ENCODE measurements at places on chromosomes 13 and 19. TPM values are rescaled to one million over a fixed set of nuclear protein-coding genes. Genes with fewer than 3 reads are reported as not detected.

THSD1 gene
- 0.15 TPM for total RNA-seq

ZNF66 gene
- 5.8 TPM for total RNA-seq

PALM gene
- 0.37 TPM for total RNA-seq

NDUFS7 gene
- 136 TPM for total RNA-seq

MIR17HG gene
- 23.5 TPM for total RNA-seq

FAM32A gene
- total RNA-seq, result 43.2 TPM

NEK5 gene
- total RNA-seq, result not detected

FGF21 gene
- total RNA-seq, result not detected

DNA sequence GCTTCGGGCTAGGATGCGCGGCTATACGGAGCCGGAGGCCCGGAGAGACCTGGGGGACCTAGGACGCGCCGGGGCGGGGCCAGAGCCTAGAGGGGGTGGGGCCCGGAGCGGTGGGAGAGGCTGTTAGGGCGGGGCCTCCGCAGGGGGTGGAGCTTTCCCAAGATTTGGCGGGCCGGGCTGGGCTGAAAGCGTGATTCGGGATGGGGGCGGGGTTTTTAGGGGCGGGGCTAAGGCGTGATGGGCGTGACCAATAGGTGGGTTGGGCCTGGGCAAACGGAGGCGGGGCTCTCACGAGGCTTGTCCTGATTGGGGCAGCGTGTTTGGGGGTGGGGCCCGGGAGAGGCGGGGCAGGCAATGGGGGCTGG is 439 bp downstream of the RAB11B start:
- peak overlapping the region; percentile 70 for H3K4me3 ChIP-seq
- no peaks in the 10 kb centered on the region for H3K27me3 ChIP-seq
- no peaks in the 10 kb centered on the region for H3K36me3 ChIP-seq
- DNase-seq, result peak; percentile 63
- H3K4me1 ChIP-seq, result peaks cover 11% of the 10 kb centered on the region

DNA sequence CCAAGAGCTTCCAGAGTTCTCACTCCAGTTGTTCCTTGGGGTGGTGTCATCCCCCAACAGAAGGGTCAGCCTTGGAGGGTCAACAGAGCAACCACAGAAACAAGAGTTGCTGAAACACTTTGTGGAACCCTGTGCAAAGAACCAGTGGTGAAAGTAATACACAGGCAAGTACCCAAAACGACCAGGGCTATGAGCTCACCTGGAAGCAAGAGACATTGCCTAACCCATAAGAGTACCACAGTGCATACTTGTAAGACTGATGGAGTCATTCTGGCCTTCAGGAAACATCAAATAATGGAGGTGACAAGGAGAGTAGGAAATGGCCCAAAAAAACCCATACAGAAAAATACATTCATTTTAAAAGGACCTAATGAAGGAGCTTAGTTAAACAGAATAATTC is 184.3 kb upstream of the TSC22D1 start:
- H3K27me3 ChIP-seq, result no peaks in the 10 kb centered on the region
- no peak overlapping the region for H3K27ac ChIP-seq
- peaks cover 9% of the 10 kb centered on the region for H3K4me1 ChIP-seq

GRCh38 chr19:7650148-7650547 is 13.2 kb downstream of the STXBP2 start:
- no peak overlapping the region for H3K27ac ChIP-seq
- DNase-seq, result no peak
- H3K27me3 ChIP-seq, result no peaks in the 10 kb centered on the region
- peaks cover 6% of the 10 kb centered on the region for H3K4me1 ChIP-seq
- no peaks in the 10 kb centered on the region for H3K36me3 ChIP-seq

GRCh38 chr13:35909091-35909490 is 222.1 kb downstream of the DCLK1 start:
- DNase-seq, result no peak
- H3K36me3 ChIP-seq, result no peaks in the 10 kb centered on the region
- H3K27ac ChIP-seq, result no peak overlapping the region
- no peak overlapping the region for H3K4me3 ChIP-seq

DNA sequence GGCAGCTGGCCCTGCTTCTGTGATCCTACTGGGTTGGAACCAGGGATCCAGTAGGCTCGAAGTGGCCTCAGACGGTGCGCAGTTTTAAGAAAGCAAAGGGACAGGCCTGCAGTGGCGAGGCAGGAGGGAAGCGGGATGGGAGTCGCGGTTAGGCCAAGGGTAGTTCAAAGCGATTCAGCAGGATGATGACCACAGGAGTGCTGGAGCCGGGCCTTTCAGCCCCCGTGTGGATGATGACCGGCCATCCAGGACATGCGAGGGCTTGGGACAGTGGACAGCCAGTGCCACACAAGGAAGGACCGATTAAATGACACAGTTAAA is 854 bp downstream of the RNASEH2B start:
- H3K27me3 ChIP-seq, result no peaks in the 10 kb centered on the region
- peak overlapping the region; percentile 99 for H3K27ac ChIP-seq
- peaks cover 13% of the 10 kb centered on the region for H3K4me1 ChIP-seq
- H3K4me3 ChIP-seq, result peak overlapping the region; percentile 95
- DNase-seq, result no peak

GRCh38 chr19:3302755-3303154 is 63.6 kb upstream of the NFIC start:
- no peaks in the 10 kb centered on the region for H3K4me1 ChIP-seq
- H3K27me3 ChIP-seq, result no peaks in the 10 kb centered on the region
- no peak overlapping the region for H3K27ac ChIP-seq
- no peak overlapping the region for H3K4me3 ChIP-seq
- no peaks in the 10 kb centered on the region for H3K36me3 ChIP-seq

DNA sequence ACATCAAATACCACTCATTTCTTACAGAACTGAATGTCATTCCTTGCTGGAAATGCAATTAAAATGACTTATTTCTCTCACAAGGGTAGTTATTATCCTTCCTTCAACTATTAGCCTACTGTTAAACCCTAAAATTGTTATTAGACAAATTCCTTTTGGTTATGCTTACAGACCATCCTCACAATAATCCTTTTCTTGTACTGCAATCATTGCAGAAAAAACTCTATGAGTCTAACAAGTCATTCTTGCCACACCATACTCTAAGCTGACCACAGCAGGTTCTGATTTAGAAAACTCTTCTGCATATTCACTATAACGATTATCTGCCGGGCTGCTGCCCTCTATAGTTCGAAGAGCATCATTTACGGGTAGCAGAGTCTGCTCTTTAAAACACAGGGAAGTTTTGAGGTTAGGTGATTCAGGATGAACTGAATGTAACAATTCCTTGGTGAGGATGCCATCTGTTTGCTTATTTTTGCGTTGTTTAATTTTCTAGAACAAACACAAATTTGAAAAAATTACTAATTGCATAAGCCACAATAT is 38.2 kb downstream of the MTMR6 start:
- H3K4me1 ChIP-seq, result peaks cover 18% of the 10 kb centered on the region
- DNase-seq, result peak; percentile 17
- H3K27me3 ChIP-seq, result no peaks in the 10 kb centered on the region
- H3K27ac ChIP-seq, result peak overlapping the region; percentile 21
- no peaks in the 10 kb centered on the region for H3K36me3 ChIP-seq

- no peak for DNase-seq
- peak within 1 kb of the TSS; percentile 99 for H3K4me3 ChIP-seq
- H3K36me3 ChIP-seq, result no peaks in the 10 kb centered on the region
Observed at GRCh38 chr19:15332311-15332996, at the start of gene BRD4. Gene BRD4 (minus strand): TSS chr19:15332539. CDS start chr19:15273099, 59,440 bp downstream.

GRCh38 chr13:53759016-53759415 is 730.4 kb downstream of the OLFM4 start:
- no peaks in the 10 kb centered on the region for H3K27me3 ChIP-seq
- H3K27ac ChIP-seq, result no peak overlapping the region
- DNase-seq, result no peak
- H3K4me1 ChIP-seq, result no peaks in the 10 kb centered on the region
- no peaks in the 10 kb centered on the region for H3K36me3 ChIP-seq

DNA sequence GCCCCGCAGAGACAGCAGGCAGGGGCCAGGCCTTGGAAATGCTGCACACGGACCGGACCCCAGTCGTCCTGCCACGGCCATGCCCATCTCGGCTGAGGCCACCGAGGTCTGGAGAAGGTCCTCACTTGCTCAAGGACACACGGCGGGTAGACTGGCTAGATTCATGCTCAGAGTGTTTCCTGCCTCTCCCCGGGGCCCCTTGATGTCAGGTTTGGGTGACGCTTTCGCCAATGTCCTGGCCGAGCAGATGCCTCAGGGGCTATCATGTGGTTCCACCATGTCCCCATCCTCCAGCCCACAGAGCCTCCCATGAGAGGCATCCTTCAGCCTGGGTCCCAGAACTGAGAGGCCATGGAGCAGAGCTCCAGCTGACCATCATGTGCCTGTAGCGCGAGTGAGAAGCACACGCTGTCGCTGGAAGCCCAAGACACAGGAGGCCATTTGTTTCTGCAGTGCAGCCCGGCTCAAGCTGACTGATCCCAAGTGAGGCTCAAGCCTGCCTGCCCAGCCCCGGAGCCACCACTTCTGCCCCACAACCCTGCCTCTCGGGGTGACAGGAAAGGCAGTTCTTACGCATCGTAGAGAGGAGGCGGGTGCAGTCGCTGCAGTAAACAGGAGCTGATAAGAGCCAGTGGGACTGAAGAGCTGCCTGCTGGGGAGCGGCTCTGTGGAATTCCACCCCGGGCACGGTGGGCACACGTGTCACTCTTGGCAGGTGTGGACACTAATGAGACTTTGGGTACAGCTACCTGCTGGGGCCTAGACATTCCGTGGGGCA is 53.9 kb upstream of the GAS6 start:
- no peaks in the 10 kb centered on the region for H3K4me1 ChIP-seq
- H3K36me3 ChIP-seq, result no peaks in the 10 kb centered on the region
- no peak for DNase-seq
- H3K27me3 ChIP-seq, result peaks cover 3% of the 10 kb centered on the region

- no peaks in the 10 kb centered on the region for H3K27me3 ChIP-seq
- DNase-seq, result no peak
- H3K27ac ChIP-seq, result no peak overlapping the region
Observed at GRCh38 chr19:56601375-56601774, 6.3 kb downstream of the ZNF71 start.

DNA sequence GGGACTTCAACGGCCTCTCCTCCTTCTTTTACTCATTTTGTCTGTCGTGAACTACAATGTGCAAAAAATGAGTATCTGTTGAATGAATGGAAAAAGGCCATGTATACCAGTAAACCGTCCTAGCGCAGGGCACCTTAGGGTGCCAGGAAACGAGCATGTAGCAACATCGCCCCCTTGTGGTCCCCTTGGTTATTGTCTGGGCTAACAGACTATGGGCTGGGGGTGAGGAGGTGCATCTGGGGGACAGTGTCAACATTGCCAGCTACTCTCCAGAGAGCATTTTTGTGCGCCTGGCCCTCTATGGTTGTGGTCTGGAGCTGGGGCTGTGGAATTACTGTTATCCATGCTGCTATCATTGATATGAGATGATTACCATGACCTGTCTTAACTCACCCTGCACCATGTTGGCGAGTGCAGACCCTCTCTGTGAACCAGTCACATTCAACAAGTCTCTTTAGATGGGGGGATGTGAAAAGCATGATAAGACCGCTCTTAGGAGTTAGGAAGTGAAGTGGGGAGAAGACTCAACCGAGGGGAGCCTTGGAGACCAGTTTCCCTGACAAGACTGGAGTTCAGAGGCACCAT is 22.8 kb upstream of the SIGLEC11 start:
- no peak overlapping the region for H3K4me3 ChIP-seq
- peak; percentile 19 for DNase-seq
- no peaks in the 10 kb centered on the region for H3K27me3 ChIP-seq
- H3K4me1 ChIP-seq, result no peaks in the 10 kb centered on the region
- no peak overlapping the region for H3K27ac ChIP-seq

DNA sequence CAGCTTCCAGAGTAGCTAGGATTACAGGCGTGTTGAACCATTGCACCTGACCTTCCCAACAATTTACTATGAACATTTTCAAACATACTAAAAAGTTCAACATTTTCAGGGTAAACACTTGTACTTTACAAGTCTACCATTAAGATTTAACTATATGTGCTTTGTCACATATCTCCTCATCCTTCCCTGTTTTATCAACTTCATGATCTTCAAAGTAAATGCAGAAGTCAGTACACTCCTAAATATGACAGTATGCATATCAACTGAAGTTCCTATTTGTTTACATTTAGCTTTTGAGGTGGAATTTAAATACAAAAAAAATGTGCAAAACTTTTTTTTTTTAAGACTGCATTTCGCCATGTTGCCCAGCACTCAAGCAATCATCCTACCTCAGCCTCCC is 18.5 kb downstream of the LNX2 start:
- peaks cover 7% of the 10 kb centered on the region for H3K4me1 ChIP-seq
- no peaks in the 10 kb centered on the region for H3K27me3 ChIP-seq
- no peaks in the 10 kb centered on the region for H3K36me3 ChIP-seq
- H3K27ac ChIP-seq, result no peak overlapping the region

- no peaks in the 10 kb centered on the region for H3K36me3 ChIP-seq
- H3K27ac ChIP-seq, result no peak overlapping the region
- H3K27me3 ChIP-seq, result no peaks in the 10 kb centered on the region
- no peak overlapping the region for H3K4me3 ChIP-seq
- DNase-seq, result no peak
Observed at GRCh38 chr19:8988204-8988603, 22.0 kb downstream of the MUC16 start.

DNA sequence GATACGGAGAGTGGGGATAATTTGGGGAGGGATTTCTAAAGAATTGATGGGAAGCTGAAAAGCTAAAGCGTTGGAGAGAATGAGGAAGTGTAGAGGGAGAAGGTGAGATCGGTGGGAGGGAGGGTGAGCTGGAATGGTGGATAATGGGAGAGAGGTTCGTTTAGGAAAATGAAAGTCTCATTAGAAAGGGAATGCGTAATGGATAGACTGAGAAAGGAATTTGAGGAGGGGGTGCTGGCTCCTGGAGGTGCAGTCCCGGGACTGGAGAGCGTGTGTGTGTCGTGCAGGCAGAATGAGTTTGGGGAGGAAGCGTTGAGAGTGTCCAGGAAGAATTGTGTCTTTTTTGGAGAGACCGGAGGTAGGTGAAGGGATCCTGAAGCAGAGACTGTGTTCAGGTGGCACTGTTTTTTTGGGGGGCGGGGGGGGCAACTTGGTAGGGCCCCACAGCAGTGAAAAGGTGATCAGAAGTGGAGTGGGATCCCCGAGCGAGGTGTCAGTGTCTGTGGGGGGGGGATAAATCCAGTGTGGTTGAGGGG is 1.4 kb downstream of the ACTN4 start:
- no peaks in the 10 kb centered on the region for H3K27me3 ChIP-seq
- peak overlapping the region; percentile 79 for H3K27ac ChIP-seq
- no peaks in the 10 kb centered on the region for H3K36me3 ChIP-seq
- peak overlapping the region; percentile 100 for H3K4me3 ChIP-seq
- no peak for DNase-seq
- peaks cover 13% of the 10 kb centered on the region for H3K4me1 ChIP-seq

- H3K27ac ChIP-seq, result no peak overlapping the region
- no peak overlapping the region for H3K4me3 ChIP-seq
- DNase-seq, result no peak
- H3K27me3 ChIP-seq, result peaks cover 5% of the 10 kb centered on the region
Observed at GRCh38 chr19:17687141-17687856, 855 bp downstream of the UNC13A start.

DNA sequence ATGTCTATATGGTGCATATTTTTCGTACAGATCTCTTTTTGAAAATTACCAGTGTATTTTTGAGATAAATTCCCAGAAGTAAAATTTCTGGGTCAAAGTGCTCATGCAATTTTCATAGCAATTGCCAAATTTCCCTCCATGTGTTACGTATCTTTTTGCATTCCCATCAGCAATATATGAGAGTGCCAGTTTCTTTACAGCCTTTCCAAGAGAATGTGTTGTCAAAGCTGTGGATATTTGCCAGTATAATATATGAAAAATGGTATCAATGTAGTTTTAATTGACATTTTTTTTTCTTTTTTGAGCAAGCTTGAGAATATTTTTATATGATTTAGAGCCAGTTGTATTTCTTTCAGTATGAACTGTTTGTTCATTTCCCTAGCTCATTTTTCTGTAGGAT is 399.0 kb upstream of the KLF12 start:
- DNase-seq, result no peak
- H3K36me3 ChIP-seq, result no peaks in the 10 kb centered on the region
- no peaks in the 10 kb centered on the region for H3K27me3 ChIP-seq
- H3K27ac ChIP-seq, result no peak overlapping the region
- no peaks in the 10 kb centered on the region for H3K4me1 ChIP-seq
